ENCODE measurements at places on chromosomes 2 and 18. TPM values are rescaled to one million over a fixed set of nuclear protein-coding genes. Genes with fewer than 3 reads are reported as not detected.

MARCO gene
- total RNA-seq: not detected

COL4A3 gene
- 1.2 TPM for total RNA-seq

NPPC gene
- total RNA-seq: 2.2 TPM

DNA sequence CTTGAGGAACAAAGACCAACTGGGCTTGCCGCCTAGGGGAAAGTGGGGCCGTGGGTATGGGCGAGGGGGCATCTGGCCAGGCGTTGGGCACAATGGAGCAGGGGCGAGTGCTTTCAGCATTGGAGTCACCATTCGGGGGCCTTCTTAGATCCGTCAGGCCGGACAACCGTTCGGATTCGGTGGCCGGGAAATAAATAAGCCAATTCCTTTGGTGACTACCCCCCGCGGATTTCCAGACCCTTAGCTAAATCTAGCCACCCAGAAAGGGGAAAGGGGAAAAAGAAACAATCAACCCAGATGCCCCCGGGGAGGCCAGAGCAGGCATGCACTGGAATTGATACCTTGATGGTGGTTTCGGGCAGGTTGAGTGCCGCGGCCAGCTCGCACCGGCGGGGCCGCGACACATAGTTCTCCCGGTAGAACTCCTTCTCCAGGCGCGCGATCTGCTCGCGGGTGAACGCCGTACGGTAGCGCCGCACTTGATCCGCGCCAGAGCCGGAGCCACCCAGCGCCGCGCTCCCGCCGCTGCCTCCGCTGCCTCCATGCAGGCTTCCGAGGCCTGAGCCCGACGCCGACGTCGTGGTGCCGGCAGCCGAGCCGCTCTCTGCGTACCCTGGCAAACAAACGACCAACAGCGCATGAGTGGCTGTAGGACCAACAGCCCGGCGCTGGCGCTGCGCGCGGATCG is 1.8 kb downstream of the EVX2 start:
- H3K36me3 ChIP-seq: no peaks in the 10 kb centered on the region
- peaks cover 98% of the 10 kb centered on the region for H3K27me3 ChIP-seq
- H3K4me3 ChIP-seq: peak overlapping the region; percentile 37
- H3K27ac ChIP-seq: no peak overlapping the region
- DNase-seq: peak; percentile 54

GRCh38 chr2:74383254-74383653 is 3.1 kb upstream of the DCTN1 start:
- no peak overlapping the region for H3K4me3 ChIP-seq
- peaks cover 19% of the 10 kb centered on the region for H3K4me1 ChIP-seq
- no peak for DNase-seq
- peaks cover 3% of the 10 kb centered on the region for H3K36me3 ChIP-seq

DNA sequence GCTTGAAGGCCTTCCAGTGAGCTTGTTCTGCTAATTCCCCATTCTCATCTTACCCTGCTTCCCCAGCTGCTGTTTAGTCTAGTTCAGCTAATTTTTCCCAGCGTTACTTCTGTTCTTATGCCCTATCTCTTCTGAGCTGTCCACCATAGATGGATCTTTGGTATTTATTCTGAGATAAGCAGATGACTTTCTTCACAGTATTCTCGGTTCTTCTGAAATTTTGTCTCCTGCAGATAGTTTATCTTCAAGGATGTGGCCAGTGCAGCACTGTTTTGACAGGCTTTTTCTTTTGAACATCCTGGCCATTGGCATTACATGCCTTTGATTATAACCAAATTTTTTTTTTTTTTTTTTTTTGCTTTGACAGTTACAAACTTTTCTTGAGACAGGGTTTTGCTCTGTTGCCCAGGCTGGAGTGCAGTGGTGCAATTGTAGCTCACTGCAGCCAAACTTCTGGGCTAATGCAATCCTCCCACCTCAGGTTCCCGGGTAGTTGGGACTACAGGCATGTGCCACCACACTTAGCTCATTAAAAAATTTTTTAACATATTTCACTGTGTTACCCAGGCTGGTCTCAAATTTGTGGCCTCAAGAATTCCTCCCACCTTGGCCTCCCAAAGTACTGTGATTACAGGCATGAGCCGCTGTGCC is 134.2 kb downstream of the WDSUB1 start:
- no peak overlapping the region for H3K4me3 ChIP-seq
- DNase-seq: no peak
- H3K27ac ChIP-seq: no peak overlapping the region
- no peaks in the 10 kb centered on the region for H3K36me3 ChIP-seq

DNA sequence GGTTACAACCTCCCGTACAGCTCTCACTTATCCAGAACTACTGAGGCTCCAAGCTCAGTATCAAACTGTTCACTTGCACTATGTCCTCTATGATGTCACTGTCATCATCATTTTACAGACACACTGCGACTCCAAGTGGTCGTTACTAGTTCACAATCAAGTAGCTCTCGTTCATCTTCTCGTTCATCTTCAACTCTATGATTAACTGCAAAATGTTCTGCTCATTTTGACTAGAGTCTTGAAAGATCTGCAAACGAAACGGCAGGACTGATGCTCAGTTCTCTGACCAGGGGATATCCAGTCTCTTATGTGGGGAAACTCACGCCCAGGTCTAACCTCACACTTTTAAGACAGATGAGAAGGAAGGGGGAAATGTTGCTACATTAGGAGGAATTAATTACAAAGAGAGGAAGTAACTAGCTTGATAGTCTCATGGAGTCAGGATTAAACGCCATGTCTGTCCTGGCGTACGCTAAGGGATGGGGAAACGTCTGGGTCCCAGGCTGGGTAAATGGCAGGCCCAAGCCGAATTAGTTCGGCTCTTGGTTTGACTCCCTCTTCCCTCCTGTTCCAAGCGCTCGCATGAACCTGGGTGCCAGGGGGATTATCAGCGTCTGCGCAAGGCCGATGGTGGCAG is 794 bp upstream of the CHCHD5 start:
- DNase-seq: no peak
- H3K27ac ChIP-seq: peak overlapping the region; percentile 90
- H3K4me3 ChIP-seq: peak overlapping the region; percentile 72
- H3K36me3 ChIP-seq: no peaks in the 10 kb centered on the region
- peaks cover 16% of the 10 kb centered on the region for H3K4me1 ChIP-seq
- H3K27me3 ChIP-seq: no peaks in the 10 kb centered on the region

- H3K4me1 ChIP-seq: no peaks in the 10 kb centered on the region
- DNase-seq: no peak
- H3K27me3 ChIP-seq: no peaks in the 10 kb centered on the region
- no peak overlapping the region for H3K27ac ChIP-seq
- H3K4me3 ChIP-seq: no peak overlapping the region
These were observed 16.3 kb downstream of the ANKRD44 start for GRCh38 chr2:197294260-197294659.

- H3K4me3 ChIP-seq: peak overlapping the region; percentile 83
- H3K27ac ChIP-seq: no peak overlapping the region
- H3K36me3 ChIP-seq: no peaks in the 10 kb centered on the region
- H3K4me1 ChIP-seq: peaks cover 14% of the 10 kb centered on the region
- H3K27me3 ChIP-seq: peaks cover 23% of the 10 kb centered on the region
- DNase-seq: peak; percentile 89
These were observed 16.6 kb upstream of the E2F6 start for GRCh38 chr2:11482473-11483035.

GRCh38 chr18:7273301-7273921 is 42.5 kb downstream of the LRRC30 start:
- H3K4me3 ChIP-seq: no peak overlapping the region
- H3K4me1 ChIP-seq: no peaks in the 10 kb centered on the region
- no peaks in the 10 kb centered on the region for H3K36me3 ChIP-seq
- H3K27me3 ChIP-seq: no peaks in the 10 kb centered on the region

- no peaks in the 10 kb centered on the region for H3K36me3 ChIP-seq
- H3K27me3 ChIP-seq: no peaks in the 10 kb centered on the region
- peak; percentile 89 for DNase-seq
These were observed 34.4 kb downstream of the ITGA6 start for GRCh38 chr2:172461591-172462372.

DNA sequence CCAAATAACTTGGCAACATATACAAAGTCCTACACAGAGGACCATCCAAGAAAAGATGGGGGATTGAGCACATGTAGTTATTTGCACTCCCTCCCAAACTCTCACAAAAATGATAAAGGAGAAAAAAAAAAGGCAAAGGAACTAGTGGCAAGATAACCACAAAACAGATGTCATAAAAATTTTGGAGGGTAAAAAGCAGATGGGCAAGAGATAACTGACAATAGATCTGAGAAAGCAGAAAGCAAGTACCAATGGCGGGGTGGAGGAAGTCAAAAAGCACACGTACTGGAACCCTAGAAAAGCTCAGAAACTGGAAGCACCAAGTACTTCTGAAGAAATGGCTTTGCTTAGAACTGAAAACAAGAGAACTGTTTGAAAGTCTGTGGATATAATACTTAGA is 82.0 kb downstream of the WDPCP start:
- no peaks in the 10 kb centered on the region for H3K27me3 ChIP-seq
- no peak overlapping the region for H3K27ac ChIP-seq
- H3K4me1 ChIP-seq: peaks cover 18% of the 10 kb centered on the region
- H3K4me3 ChIP-seq: no peak overlapping the region
- no peak for DNase-seq

- H3K27ac ChIP-seq: no peak overlapping the region
- DNase-seq: no peak
- no peak overlapping the region for H3K4me3 ChIP-seq
- no peaks in the 10 kb centered on the region for H3K36me3 ChIP-seq
- H3K27me3 ChIP-seq: no peaks in the 10 kb centered on the region
These were observed 49.3 kb upstream of the PROKR1 start for GRCh38 chr2:68594041-68594440.

Data from GM23338 (cell line).